Epithelial cell of proximal tubule (primary cell): ENCODE measurements at places on chromosomes 2 and 18.
A peak's percentile ranks its signal among the peaks of the same experiment; 100 is the strongest.

GRCh38 chr18:10432781-10433180 lies 21.7 kb upstream of the APCDD1 start:
- DNase-seq: no peak

DNA sequence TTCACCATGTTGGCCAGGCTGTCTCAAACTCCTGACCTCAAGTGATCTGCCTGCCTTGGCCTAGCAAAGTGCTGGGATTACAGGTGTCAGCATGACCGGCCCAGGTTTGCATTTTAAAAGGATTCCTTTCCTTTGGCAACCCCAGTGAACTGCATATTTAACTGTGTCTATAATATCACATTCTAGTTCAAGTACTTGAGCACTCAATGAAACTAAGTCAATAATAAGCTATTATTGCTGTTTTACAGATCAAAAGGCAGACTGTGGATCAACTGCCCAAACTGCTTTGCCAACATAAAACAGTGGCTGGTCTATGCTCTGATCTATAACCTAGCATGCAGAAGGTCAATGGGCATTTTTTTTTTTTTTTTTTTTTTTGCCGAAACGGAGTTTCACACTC lies 144.5 kb downstream of the USP34 start:
- DNase-seq: no peak

GRCh38 chr2:10392100-10392499 lies 56.0 kb downstream of the ODC1 start:
- no peak for DNase-seq

- no peak for DNase-seq
Measured at GRCh38 chr2:9333591-9334171, 89.6 kb downstream of the ITGB1BP1 start.

- no peak for DNase-seq
Measured at GRCh38 chr2:85730686-85731230, 23.0 kb upstream of the ATOH8 start.

DNA sequence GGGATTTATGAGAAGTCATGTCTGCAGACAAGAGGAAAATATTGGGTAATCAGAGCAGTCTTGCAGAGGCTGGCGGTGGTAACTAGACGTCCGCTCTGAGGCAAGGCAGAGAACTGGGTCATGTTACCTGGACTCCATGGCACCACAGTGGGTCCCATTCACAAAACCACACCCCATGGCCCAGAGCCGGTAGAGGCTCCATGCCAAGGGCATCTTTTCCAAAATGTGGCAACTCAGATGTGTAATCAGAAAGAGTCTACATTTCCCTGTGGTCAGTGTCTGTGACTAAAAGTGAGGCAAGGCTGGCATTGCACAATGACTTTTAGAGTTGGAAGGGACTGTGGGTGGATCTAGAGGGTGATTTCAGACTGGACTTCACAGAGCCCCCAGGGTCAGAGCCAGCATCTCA lies 113.1 kb downstream of the MREG start:
- DNase-seq: peak; percentile 59

DNA sequence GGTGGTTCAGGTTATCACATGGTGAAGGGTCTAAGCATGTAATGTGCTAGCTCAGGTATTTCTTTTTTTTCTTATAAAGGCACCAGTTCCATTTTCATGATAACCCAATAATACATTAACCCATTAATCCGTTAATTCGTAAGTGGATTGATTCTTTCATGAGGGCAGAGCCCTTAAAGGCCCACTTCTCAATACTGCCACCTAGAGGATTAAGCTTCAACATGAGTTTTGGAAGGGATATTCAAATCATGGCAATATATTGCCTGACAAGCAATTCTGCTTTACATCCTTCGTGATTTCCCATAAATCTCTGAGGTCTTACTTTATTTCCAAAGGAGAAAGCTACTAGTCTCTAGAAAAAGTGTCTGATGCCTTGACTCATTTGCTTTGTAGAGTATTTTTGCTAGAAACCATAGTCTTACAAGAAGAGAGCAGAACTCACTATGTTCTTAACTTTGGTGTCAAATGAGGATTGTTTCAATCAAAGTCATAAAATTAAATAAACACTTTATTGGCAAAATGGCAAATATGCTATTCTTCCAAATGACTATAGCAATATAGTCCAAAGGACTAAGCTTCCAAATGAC lies 271.3 kb downstream of the KCNS3 start:
- DNase-seq: no peak

DNA sequence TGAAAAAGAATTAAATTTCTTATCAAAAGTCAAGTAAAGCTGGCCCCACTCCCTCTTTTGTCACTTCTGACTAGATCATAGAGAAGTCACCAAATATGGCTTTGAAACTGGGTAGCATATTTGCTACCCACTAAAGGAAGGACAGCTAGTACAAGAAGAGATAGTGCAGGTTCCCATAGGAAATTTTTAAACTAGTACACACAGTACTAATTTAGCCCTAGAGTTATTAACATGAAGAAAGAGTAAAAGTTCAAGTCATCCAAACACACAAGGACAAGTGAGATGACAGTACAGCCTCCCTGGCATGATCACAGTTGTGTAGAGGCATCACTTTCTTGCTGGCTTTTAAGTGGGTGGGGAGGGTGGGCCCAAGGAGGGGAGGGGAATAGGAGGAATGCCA lies 100.9 kb downstream of the IRS1 start:
- DNase-seq: no peak

GRCh38 chr2:128380061-128380889 lies 61.6 kb upstream of the HS6ST1 start:
- DNase-seq: no peak

DNA sequence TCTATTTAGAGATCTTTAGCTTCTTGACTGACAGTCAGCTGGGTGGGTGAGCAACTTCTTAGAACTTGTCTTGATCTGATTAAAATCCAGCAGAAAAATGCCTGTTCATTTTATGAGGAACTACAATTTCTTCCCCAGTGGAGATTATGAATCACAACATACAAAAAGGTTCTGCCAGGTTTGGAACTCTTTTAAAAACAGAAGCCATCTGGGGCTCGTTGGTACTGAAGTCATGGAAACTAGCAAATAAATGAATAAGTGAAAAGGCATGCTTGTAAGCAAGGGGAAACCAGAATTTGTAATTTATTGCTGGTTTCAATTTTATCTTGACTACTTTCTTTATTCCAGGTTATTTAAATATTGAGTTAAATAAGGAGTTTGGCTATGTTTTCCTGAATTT lies 767.4 kb downstream of the MBD2 start:
- DNase-seq: no peak

DNA sequence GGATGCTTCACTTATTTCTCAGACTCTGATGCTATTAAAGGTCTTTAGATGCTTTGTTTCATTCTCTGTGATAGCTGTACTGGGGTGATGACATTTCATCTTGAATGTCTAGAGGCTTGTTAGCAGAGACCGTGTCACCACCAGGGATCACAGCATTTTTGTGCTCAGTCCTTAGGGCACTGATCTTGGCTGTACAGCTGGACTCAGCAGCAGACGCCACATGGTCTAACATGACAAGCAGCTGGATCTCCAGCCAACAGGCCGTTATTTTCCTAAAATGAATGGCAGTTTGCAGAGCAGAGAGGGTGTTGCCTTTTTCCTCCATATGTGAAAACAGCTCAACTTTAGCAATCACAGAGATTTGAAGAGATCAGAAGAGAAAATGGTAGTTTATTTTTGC lies 491.8 kb downstream of the CDH2 start:
- DNase-seq: no peak

DNA sequence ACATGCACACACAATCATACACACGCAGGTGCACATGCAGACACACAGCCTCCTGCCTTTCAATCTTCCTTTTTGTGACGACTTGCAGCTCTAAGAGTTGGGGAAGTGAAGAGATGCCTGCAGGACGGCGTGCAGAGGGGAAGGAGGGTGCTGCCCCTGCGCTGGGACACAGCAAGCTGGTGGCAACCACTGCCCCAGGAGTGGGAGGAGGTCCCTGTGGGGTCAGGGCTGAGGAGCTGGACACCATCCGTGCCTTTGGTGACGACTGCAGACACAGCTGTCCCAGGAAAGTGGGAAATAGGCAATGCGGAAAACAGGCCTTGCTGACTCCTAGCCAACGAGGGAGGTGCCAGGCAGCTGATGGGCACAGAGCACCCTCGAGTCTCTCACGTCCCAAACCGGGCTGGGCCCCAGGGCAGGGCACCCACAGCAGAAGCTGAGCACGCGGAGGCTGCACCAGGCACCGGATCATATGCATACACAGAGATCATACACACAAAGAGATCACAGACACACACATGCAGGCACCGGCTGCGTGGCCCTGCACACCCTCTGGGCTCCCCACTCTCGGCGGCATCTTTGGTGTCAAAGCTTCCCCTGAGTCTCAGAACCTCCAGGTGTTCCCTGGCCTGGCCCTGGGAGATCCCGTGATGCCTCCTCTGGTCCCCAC lies 146.1 kb downstream of the PXDN start:
- no peak for DNase-seq

GRCh38 chr2:164593959-164594358 lies 27.3 kb downstream of the GRB14 start:
- no peak for DNase-seq

DNA sequence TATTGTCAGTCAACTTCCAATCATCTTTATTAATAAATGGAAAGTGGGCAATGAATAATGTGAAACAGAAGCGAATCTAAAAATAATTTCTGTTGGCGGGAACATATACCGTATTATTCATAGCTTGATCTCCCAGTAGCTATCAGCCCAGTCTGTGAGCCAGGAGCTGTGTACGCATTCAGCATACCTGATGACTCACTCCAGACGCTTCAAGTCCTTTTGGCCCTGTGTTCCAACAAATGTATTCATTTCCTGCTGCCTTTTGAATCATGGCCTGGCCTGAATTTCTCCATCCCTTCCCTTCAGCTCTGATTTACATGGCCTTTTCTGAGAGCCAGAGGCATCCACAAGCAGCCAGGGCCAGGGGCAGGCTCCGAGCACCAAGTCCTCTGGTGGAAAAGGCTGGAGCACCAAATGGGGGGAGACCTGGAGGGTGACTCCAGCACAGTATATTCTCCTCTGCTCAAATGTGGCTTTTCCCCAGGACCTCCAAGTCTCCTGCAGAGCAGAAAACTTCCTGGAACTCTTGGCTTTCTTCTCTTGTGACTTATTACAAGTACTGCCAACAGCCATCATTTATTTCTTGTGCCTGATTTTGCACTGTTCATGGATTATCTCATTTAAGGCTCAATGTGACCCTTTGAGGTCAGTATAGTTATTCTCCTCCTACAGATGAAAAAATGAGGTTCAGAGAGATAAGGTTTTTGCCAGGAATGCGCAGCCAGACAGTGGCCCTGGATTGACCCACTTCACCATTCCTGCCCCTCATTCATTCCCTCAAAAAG lies 108.7 kb downstream of the EN1 start:
- peak; percentile 71 for DNase-seq

GRCh38 chr2:40760071-40760666 lies 308.3 kb upstream of the SLC8A1 start:
- no peak for DNase-seq

GRCh38 chr2:72923833-72924352 lies 6.6 kb downstream of the EMX1 start:
- no peak for DNase-seq

DNA sequence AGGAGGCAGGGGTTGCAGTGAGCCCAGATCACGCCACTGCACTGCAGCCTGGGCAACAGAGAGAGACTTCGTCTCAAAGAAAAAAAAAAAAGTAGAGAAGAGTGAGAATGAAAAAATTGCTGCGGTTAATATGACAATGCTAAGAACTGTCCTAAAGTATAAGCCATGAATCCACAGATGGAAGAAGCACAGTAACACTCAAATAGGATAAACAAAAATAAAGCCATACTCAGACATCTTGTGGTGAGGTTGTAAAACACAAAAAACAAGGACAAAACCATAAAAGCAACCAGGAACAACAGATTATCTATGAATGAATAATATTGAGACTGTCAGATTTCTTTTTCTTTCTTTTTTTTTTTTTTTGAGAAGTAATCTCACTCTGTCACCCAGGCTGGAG lies 23.0 kb downstream of the POLR2D start:
- DNase-seq: no peak

- DNase-seq: peak; percentile 55
Measured at GRCh38 chr2:234949762-234950434, 1.9 kb upstream of the SH3BP4 start.

- no peak for DNase-seq
Measured at GRCh38 chr2:168521053-168521741, 65.1 kb downstream of the CERS6 start.

DNA sequence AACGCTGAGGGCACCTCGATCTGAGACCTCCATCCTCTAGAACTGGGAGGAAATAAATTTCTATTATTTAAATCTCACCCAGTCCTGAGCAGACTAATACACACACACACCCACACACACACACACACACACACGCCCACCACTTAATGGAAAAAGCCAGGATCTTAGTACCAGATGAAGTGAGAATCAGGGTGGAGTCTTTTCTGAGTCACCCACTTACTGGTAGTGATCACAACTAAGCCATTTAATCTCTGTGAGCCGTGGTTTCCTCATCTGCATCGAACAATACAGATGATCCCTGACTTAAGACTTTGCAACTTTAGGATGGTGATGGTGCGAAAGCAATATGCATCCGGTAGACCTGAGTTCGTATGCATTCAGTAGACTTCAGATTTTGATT lies 18.6 kb downstream of the THNSL2 start:
- DNase-seq: no peak

DNA sequence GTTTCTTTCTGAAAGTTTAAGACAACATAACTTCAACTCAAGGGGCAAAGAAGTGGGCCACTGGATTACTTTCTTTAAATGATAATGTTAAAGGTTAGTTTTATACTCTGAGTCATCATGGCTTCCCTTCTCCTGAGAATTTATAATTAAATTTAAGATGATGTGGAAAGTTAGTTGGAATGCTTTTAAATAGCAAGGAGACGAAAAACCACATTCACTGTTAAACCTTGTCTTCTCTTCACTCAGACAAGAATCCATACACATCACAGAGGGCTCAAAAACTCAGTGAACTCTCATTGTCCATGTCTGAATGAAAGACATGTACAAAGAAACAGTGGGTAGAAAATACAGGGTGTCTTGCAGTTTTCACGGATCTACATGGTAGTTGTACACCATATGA lies 65.6 kb downstream of the COL5A2 start:
- DNase-seq: no peak

GRCh38 chr2:31287654-31288053 lies 53.7 kb downstream of the EHD3 start:
- no peak for DNase-seq

- no peak for DNase-seq
Measured at GRCh38 chr18:49178321-49178720, 227.6 kb upstream of the SMAD7 start.

GRCh38 chr18:33812186-33812585 lies 234.2 kb downstream of the ASXL3 start:
- DNase-seq: peak; percentile 25

- DNase-seq: no peak
Measured at GRCh38 chr2:238116298-238117198, 16.4 kb downstream of the ESPNL start.

DNA sequence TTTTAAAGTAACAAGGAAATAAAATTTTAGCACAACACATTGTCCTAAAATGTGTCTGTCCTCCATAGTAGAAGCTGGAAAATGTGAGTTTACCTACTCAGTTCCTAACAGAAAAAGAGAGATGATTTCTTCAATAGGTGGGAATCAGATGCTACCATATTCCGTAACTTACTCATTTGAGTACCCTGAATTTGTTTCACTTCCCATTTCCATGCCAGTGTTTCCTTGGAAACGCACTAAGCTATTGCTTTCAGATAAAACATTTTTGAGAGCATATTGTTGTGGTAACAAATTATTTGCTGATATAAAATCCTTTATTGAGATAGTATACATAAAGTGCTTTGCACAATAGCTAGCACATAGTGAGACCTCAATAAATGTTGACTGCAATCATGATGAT lies 137.5 kb upstream of the BARD1 start:
- no peak for DNase-seq

GRCh38 chr18:79991494-79991893 lies 3.1 kb upstream of the TXNL4A start:
- no peak for DNase-seq

- DNase-seq: no peak
Measured at GRCh38 chr2:84866122-84866521, 14.8 kb downstream of the TRABD2A start.
